ENCODE measurements at places on chromosomes 4 and X. TPM values are rescaled to one million over a fixed set of nuclear protein-coding genes. Genes with fewer than 3 reads are reported as not detected.

DNA sequence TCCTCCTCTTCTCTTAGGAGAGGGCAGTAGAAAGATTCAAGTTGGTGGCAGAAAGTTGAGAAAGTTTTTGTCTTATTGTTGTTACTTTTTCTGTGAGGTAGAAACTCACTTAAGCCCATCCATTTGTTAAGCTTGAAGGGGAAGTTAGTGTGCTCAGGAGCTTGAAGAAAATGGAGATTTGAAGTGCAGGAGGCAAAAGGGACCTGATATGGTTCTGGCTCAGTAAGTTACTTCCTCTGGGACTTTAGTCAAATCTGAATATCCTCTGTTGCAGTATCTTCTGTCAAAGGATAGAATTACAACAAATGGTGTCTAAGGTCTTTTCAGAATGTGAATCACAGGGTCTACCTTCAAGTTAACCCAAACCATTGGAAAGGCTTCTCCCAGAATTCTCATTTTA lies 46.2 kb downstream of the CXCL13 start:
- DNase-seq: no peak

DNA sequence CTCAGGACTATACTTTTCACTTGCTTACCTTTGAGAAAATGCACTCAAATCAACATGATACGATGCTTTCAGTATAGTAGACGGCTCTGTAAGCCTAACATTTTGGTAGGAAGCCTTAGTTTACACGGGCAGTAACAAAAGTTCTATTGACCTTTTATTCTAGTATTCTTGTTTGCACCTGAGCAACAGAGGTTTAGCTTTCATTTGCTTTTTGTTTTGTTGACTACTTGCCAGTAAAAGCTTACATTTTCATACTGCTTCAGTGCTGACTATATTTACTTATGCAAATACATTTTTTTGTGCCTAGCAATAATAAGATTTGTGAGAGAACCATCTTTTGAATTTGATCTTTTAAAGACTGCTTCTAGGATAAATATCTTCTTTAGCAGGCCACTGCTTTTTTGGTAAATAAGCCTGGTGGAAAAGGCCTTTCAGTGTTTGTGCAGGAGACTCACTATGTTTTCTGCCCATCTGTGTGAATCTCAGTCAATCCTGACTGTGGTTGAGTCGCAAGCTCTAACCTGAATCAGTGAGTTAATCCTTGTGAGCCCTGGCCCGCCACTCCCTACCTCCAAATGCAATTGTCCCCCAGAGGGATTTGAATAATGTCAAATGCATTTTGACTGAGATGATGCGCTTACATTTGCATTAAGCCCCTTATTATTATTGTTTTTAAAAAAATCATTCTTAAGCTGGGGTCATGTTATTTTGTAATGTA lies 21.9 kb downstream of the FHIP1A start:
- DNase-seq: no peak

The HDAC8 gene
- total RNA-seq: 29.4 TPM

The CABS1 gene
- not detected for total RNA-seq

The PPARGC1A gene
- 7.2 TPM for total RNA-seq

The FGF13 gene
- total RNA-seq: 10.4 TPM

All from omental fat pad (tissue), 4 donors.